ENCODE measurements at places on chromosomes 1 and 21.

DNA sequence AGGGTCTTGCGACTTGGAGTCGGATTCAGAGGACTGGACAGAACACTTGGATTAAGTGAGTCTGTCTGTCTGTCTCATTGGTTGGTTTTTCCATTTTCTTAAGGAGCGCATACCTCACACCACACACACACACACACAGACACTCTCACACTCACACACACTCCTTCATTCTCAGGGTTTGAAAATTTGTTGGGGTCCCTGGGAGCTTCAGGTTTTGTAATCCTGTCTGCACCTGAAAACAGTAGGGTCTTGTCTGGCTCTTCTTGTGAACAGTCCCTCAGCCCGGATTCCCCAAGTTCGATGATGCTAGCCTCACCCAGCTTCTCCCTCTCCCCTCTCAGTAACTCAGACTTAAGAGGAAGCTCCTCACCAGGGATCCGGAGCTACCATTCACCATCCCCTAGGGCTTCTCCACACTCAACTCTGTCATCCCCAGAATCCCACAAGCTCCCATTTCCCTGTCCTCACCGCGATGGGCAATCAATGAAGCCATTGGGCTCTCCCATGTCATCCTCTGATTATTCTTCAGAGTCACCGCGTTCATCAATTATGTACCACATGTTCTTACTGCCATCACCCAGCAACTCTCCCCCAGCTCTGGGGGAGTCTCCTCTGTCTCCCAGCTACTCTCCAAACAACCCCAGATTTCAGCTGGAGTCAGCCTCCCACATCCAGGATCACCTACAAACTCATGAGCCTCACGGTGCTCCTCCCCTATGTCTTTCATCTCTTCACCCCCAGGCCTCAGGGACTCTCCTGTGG is 1530.9 kb upstream of the TPTE start:
- no peak for DNase-seq

DNA sequence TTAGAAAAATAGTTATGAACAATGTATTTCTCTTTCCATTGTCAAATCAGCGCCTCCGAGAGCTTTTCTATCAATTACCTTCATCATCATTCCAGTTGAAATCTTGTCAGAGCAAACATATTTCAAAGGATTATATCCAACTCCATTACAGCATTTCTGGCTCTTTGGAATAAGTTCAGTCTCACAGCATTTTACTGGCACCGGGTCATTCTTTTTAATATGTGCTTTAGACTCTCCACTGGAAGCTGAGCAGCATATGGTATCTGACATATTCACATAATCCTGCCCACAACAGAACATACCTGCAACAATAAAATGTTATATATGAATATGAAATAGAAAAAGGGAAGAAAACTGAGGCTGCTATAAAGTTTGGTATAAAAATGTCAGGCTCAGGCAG is 222.9 kb downstream of the KCTD3 start:
- no peak for DNase-seq

GRCh38 chr1:203320591-203321272 is 15.4 kb downstream of the BTG2 start:
- no peak for DNase-seq

DNA sequence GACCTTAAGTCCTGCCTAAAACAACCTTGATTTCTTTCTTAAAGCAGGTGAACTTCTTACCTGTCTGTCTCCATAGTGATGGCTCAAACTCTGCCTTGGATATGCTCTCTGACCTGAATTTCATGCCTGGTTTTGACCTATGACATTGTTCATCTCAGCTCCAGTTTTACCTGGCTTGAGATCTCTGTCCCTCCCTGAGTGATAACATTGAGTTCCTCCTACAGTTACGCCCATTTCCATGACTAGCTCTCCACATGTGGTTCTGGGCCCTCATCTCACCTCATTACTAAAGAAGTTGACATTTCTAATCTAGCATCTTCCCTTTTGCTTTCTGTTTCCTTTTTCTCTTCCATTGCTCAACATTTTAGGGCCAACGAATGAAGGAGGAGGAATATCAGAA is 233.1 kb downstream of the HHIPL2 start:
- no peak for DNase-seq

- no peak for DNase-seq
Observed at GRCh38 chr1:157388057-157388456, 164.3 kb downstream of the FCRL5 start.

GRCh38 chr21:38972078-38972477 is 166.3 kb downstream of the ETS2 start:
- no peak for DNase-seq

DNA sequence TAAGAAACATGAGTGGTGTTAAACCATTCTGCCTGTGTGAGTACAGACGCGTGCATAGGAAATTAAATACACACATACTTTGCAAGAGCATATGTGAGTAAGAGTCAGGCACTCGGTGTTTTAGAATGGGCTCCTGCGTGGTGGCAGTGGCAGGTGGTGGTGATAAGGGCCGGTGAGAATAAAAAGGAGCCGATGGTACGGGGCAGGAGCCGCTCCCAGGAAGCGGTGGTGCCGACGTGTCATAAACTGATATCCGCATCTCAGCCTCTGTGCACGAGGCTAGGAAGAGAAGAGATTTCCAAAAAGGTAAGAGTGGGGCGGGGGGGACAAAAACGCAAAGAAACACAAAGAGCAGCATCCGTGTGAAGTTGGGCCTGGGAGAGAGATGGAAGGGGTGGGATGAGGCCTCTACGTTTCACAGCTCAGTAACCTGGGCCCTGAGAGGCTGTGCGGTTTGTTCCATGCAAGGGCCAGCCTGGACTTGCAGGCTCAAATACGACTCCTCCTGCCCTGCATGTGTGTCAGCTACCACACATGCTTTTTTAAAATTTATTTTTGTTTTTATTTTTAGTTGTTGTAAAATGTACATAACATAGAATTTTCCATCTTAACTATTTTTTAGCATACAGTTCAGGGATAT is 127.7 kb upstream of the COL6A1 start:
- DNase-seq: no peak

DNA sequence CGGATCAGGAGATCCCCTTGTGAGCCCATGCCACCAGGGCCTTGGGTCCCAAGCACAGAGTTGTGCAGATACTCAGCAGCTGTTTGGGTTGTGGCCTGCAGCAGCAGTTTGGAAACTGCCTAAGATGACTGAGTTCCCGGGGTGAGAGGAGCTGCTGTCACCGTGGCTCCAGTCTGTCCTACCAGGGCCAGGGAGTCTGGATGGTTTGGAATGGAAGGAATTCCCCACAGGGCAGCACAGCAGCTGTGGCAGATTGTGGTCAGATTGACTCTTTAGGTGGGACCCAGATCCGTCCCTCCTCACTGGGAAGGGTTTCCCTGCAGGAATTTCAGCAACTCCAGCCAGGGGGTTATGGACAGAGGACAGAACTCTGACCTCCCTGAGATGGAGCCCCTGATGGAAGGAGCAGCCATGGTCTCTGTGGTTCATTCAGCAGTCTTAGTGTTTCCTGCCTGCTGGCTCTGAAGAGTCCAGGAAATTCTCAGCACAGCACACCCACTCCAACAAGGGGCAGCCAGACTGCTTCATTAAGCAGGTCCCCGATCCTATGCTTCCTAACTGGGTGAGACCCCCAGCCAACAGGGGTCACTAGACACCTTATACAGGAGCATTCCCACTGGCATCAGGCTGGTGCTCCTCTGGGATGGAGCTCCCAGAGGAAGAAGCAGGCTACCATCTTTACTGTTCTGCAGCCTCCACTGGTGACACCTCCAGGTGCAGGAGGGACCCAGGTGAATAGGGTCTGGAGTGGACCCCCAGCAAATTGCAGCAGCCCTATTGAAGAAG is 51.5 kb upstream of the TNFSF4 start:
- DNase-seq: no peak

GRCh38 chr21:37195059-37195458 is 72.1 kb downstream of the VPS26C start:
- DNase-seq: no peak
